Hindlimb muscle (tissue), 1 donor: ENCODE measurements at places on chromosomes 2 and 18. TPM values are rescaled to one million over a fixed set of nuclear protein-coding genes. Genes with fewer than 3 reads are reported as not detected.

SPP2 gene
- not detected for polyA plus RNA-seq

- no peak for DNase-seq
Measured at GRCh38 chr2:133422931-133423351, 145.3 kb downstream of the NCKAP5 start.

ANKRD30B gene
- not detected for polyA plus RNA-seq

- DNase-seq: no peak
Measured at GRCh38 chr2:60512641-60513040, 40.8 kb downstream of the BCL11A start.

RNPEPL1 gene
- 35.0 TPM for polyA plus RNA-seq

CENPA gene
- polyA plus RNA-seq: 6.1 TPM
